CD4-positive, alpha-beta T cell treated with Interleukin-15 for 4 hours (primary cell): ENCODE measurements at places on chromosomes 7 and 10.

GRCh38 chr7:124257638-124258308 lies 224.9 kb upstream of the TMEM229A start:
- no peak for DNase-seq

DNA sequence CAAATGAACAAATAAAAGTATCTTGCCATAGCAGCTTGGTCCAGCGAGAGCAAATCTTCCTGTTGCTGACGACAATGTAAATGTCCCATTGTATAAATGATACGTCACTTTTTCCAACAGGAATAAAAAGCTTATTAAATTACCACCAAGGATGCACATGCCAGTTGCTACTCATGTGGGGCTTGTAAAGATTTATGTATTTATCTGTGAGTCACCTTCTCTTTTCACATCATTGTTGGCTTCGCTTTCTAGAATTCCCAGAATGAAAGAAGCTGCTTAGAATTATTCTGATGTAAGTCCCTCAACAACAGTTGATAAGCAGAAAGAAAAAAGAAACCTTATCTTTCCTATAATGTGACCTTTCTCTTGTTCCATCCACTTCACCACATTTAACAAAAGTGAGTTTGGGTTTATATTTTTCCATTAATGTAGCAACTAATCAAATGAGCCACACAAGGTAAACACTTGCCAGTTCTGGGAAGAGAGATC lies 22.4 kb downstream of the DNAJC12 start:
- no peak for DNase-seq

- no peak for DNase-seq
These were observed 57.7 kb upstream of the TNS3 start for GRCh38 chr7:47639495-47640110.

DNA sequence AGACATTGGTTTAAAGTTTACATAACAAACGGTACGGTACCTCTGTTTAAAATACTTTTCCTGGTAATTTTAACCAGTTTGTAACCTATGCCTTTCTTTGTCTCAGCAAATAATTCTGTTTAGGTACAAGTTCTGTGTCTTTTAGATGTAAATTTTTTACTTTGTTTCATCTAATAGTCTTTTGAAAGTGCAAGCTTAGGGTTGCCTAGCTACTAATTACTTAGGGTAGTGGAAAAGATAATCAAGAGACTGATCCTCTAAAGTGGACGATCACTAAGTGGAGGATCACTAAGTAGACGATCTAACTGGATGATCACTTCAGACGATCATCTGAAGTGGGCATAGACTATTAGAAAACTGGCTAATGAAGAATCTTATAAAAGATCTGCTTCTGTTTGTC lies 16.1 kb upstream of the FKBP9 start:
- no peak for DNase-seq

DNA sequence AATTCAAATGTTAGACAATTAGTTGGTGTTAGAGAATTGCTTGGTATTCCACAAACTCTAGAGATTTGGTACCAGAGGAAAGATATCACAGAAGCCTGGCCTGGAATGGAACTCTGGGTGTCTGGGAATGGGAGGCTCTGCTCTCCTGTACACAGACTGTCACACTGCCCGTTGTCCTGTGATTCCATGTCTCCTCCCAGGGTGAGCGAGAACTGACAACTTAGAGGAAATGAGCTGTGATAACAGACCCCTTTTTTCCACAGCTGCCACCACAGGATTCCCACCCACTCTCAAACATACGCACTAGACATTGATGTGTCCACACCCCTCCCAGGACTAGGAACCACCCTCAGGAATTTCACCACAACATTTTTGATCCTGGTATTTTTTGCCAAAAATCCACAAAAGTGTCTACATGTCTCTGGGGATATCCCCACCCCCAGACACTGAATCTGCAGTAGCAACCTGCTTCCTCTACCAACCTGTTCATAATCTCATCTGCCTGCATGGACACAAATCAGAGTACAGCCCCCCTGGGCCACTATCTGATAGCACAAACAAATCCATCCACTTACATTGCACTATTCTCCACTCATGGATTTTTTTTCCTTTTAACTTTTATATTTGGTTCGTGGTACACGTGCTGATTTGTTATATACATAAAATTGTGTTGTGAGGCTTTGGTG lies 4.7 kb downstream of the ZNF273 start:
- DNase-seq, result no peak

- no peak for DNase-seq
These were observed 17.5 kb downstream of the HGF start for GRCh38 chr7:81752318-81752714.

GRCh38 chr10:54985732-54986131 lies 184.7 kb upstream of the PCDH15 start:
- no peak for DNase-seq

GRCh38 chr7:108122181-108122580 lies 8.0 kb downstream of the LAMB4 start:
- no peak for DNase-seq

- DNase-seq, result no peak
These were observed 194.2 kb upstream of the SLC26A5 start for GRCh38 chr7:103640031-103640779.

GRCh38 chr10:78365694-78366093 lies 332.0 kb downstream of the RPS24 start:
- no peak for DNase-seq

DNA sequence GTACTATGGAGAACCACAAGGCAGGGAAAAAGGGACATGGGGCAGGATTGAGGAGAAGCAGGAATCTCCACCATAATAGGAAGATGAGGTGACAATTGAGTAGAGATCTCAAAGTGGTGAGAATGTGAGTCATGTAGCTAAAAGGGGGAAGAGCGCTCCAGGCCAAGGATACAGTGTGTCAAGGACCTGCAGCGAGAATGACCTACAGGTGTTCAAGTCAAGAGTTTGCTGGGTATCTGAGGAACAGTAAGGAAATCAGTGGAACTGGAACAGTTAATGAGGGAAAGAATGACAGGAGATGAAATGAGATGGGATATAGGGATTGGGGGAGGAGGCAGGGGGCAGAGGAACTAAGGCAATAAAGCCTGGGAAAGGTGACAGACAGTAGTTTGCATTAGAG lies 33.6 kb downstream of the SFR1 start:
- DNase-seq, result no peak

GRCh38 chr7:65968256-65969185 lies 13.5 kb downstream of the GUSB start:
- no peak for DNase-seq

GRCh38 chr7:100959894-100960293 lies 9.5 kb upstream of the MUC12 start:
- DNase-seq, result no peak

DNA sequence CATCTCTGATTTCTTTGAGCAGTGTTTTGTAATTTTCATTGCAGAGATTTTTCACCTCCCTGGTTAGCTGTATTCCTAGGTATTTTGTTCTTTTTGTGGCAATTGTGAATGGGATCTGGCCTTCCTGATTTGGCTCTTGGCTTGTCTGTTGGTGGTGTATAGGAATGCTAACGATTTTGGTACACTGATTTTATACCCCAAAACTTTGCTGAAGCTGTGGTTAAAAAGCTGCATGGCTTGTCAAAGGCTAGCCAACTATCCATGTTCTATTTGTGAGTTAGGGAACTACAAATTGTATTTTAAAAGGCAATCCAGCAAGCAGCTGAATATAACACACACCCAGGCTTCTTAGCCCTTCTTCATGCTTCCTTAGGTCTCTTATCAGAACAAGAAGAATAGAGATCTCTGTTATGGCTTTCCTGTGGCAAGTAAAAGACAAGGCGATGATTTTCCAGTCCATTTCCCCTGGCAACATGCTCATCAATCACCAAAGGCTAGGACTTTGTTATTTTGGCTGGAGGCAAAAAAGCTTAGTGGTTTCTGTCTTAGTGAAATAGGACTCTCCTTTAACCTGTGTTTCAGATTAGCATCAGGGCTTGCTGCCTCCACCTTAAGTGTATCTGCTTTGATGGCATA lies 77.5 kb downstream of the CDK6 start:
- no peak for DNase-seq

- DNase-seq, result no peak
These were observed 955.0 kb downstream of the GATA3 start for GRCh38 chr10:9009505-9009904.

GRCh38 chr10:62582804-62583208 lies 208.6 kb downstream of the ZNF365 start:
- DNase-seq, result no peak

DNA sequence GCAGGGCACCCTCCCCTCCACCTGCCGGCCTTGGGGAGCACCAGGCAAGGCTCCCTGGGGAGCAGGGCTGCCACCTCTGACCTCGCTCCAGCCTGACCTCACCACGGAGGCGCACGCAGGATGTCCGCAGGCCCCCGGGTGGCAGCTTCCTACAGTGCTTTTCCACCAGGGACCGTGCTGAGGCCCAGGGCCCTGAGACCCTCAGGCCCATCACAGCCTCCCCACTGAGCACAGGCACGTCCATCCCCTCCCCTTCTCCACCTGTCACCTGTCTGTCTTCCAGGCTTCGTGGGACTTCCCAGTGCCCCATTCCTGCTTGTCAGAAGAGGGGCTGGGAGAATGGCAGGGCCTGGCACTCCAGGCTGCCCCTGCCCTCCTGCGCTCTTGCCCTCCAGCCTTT lies 90.1 kb downstream of the LHPP start:
- DNase-seq, result no peak

DNA sequence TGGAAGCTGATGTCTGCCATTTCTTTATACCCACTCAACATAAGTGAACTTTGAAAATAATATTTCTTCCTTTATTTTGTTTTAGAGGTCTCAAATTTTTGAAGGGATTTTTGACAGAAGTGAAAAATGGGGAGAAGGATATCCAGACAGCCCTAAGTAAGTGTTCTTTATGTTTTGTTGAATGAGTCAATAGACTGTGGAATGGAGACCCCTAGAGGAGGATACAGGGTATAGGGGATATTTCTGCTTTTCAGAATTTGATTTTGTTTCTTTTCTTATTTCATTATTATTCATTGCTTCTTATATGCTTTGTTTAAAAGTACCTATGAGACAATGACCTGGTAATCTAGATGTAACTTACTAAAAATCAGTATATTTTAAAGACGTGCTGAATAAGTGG lies 34.4 kb downstream of the PLEKHA8 start:
- DNase-seq, result peak; percentile 10

GRCh38 chr10:86506499-86506898 lies 15.1 kb downstream of the WAPL start:
- DNase-seq, result no peak

DNA sequence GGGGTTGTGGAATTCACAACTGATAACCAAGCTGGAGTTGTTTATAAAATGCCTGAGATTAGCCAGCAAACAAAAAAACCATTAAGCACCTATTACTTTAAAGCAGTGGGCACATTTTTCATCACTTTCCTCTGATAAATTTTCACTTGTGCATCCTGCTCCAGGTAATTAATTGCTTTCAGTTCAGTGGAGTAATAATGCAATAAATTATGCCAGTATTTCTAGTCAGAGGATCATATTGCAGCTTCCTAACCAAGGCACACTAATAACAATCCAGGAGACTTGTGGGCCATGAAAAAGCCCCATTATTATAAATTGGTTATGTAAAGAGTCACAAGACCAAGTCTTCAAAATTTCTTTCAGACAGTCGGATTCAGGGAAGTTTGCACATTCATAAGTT lies 193.2 kb downstream of the LRMDA start:
- DNase-seq, result no peak

- no peak for DNase-seq
These were observed 12.5 kb upstream of the PLEKHS1 start for GRCh38 chr10:113739031-113739430.

GRCh38 chr10:28730031-28730778 lies 52.9 kb downstream of the BAMBI start:
- DNase-seq, result no peak

DNA sequence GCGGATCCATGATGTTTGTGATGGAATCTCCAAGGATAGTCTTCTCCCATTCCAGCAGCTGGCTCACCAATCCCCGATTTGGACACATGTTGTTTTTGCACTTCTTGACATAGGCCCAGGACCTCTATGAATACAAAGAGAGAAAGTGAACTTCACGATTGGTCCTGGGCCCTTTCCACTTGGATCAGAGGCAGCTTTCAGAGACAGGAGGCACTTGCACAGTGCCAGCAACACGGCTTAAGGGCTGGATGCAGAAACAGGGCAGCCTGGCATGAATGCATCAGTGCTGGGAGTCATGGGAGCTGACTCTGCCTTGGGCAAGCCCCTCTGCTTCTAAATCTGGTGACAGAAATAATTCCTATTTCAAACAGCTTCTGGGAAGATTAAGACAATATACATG lies 2.1 kb upstream of the TMEM120A start:
- no peak for DNase-seq

DNA sequence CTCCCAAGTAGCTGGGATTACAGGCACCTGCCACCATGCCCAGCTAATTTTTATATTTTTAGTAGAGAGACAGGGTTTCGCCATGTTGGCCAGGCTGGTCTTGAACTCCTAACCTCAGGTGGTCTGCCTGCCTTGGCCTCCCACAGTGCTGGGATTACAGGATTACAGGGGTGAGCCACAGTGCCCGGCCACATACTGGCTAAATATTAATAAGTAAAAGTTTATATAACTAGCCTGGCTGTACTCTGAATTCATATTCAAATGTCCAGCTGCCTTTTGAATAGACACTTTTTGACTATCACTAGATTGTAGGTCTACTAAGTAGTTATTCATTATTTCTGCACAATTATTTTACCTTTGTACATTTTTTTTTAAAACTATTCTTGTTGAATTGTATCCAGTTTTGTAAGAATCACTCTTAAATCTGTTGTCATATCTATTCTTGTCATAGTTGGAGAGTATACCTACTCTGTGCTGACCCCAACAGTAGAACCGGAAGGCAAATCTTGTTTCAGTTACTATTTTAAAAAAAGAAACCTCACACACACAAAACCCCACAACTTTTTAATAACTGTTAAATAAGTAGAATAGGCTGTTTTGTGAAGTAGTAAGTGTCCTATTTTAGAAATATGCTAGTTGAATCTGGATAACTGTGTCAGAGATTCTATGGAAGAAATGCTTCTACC lies 29.6 kb downstream of the MINPP1 start:
- DNase-seq, result no peak

GRCh38 chr7:47640265-47640664 lies 58.4 kb upstream of the TNS3 start:
- no peak for DNase-seq

- no peak for DNase-seq
These were observed 981.7 kb downstream of the REEP3 start for GRCh38 chr10:64502936-64503335.

DNA sequence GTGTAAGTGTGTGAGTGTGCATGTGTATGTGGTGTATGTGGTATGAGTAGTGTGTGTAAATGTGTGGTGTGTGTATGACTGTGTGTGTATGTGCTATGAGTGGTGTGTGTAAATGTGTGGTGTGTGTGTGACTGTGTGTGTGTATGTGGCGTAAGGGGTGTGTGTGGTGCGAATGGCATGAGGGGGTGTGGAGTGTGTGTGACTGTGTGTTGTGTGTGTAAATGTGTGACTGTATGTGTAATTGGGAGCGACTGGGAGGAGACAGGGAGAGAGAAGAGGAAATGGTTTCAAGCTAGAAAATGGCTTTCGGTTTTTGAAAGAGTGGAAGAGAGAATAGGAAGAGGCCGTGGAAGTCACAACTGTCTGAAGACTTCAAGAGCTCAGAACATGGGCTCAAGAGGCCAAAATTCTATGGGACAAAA lies 23.6 kb upstream of the GATAD1 start:
- no peak for DNase-seq

- DNase-seq, result no peak
These were observed 192.5 kb upstream of the POT1 start for GRCh38 chr7:125122173-125122572.

- DNase-seq, result no peak
These were observed 25.5 kb downstream of the SHOC2 start for GRCh38 chr10:110944792-110945396.
